Spleen (tissue), 13 donors: ENCODE measurements at places on chromosomes 12 and 14.
A peak's percentile ranks its signal among the peaks of the same experiment; 100 is the strongest.

- no peak for DNase-seq
These were observed 8.0 kb upstream of the SCFD1 start for GRCh38 chr14:30614155-30614554.

GRCh38 chr12:7130701-7131501 is 730 bp downstream of the CLSTN3 start:
- DNase-seq: peak; percentile 90

GRCh38 chr14:82052778-82053177 is 519.1 kb upstream of the SEL1L start:
- DNase-seq: no peak

- DNase-seq: no peak
These were observed 3.8 kb downstream of the DGKA start for GRCh38 chr12:55934773-55935172.

DNA sequence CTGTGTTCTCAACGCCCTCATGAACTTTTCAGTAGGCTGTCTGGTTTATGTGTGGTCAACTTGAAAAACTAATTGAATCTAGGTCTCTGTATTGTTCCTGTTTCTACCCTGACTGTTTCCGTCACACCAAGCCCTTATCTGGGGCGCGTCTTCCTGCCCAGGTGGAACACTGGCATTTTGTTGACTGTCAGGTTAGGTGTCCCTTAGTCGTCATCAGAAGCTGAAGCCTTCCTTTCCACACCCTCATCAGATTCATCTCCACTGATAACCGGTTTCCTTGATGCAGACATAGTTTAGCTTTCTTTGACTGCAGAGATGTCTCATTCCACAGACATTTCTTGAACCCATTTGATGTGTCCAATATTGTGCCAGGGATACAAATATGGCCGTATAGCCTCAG is 96.5 kb downstream of the DUSP16 start:
- DNase-seq: no peak

- DNase-seq: no peak
These were observed 11.0 kb upstream of the PEX5 start for GRCh38 chr12:7178481-7178880.

- DNase-seq: no peak
These were observed 384.0 kb upstream of the TMEM132C start for GRCh38 chr12:127883013-127883412.

DNA sequence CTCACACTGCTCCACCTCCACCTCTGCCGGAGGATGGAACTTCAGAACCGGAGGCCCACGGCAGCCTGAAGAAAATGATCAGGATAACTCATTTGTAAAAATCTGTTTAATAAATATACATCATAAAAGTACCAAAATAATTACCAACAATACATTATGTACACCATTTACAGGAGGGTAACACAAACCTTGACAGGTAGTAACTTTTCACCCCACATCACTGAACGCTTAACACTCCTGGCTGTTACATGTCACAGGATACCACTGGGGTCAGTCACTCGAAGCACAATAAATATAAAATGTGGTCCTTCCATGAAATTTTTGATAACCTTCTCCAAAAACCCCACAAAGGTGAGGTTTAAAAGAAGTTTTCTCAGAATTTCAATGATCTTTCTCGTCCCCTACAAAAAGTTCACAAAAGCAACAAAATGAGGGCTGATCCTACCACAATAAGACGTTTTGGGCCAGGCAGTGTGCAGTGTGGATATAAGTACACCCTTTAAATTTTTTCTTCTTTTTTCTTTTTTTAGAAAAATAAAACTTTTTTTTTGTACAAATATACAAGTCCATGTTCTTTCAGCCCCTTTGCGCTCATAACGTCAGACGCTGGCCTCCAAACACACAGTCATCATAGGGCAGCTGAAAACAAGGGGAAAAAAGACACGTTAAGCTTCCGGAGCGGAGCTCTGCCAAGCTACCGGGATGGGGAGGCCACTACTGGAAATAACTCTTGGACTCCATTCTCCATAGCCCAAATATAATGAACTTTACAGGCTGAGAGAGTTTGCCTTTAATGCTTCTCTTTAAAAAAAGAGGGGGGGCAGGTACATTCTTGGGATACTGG is 2.9 kb downstream of the NFKBIA start:
- no peak for DNase-seq

GRCh38 chr14:88911809-88912208 is 87.4 kb downstream of the TTC8 start:
- DNase-seq: no peak

GRCh38 chr12:106645465-106646330 is 62.9 kb downstream of the RFX4 start:
- DNase-seq: no peak

DNA sequence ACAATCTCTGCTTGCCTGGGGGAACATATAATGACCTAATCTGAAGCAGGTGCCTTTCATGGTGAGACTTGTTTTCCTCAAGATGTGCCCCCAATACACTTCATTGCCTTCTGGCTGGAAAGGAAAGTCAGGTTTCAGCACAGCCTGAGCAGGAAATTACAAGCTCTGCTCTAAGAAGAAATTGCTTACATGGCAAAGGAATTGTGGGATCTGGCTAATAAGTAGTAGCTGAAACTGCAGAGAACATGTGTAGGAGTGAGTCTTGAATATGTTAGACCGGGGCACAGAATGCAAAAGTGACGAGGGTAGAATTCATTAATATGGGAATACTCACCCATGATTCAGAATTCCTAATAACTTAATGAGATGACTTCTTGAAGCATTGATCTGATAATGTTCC is 6.3 kb upstream of the CFAP54 start:
- DNase-seq: no peak
